Activated CD8-positive, alpha-beta memory T cell treated with anti-CD3 and anti-CD28 coated beads for 48 hours (primary cell): ENCODE measurements at places on chromosomes 5 and 9.

DNA sequence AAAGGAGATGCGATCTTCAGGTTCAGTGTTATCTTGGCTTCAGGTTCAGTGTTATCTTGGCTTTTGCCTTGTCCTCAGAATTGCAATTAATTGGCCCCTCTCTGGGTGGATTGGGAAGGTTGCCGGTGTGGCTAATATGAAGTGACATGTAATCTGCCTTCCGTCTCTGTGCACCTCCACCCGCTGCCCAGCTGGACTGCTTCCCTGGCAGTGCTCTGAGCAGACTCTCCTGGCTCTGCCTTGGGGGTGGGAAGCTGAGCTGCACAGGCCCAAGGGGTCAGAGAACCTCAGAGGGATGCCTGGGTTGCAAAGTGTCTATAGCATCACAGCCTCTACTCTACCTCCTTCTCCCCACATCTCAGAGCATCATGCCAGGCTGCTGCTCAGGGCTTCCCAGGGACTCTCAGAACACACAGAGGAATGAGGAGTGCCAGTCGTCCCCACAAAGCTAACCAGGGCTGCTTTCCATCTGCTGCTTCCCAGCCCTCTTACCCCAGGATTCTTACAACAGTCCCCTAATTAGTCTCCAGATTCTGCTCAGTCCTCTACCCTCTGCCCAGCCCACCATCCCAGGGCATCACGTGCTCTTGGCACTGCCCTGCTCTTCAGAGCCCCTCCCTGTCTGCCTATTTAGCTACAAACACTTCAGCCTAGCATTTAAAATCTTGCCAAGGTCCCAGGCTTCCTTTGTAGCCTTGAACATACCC, 54.4 kb upstream of the AFAP1L1 start:
- no peak for DNase-seq

- DNase-seq, result no peak
These were observed 4.7 kb downstream of the ABCA1 start for GRCh38 chr9:104923289-104923688.

- DNase-seq, result no peak
These were observed 179.6 kb downstream of the LURAP1L start for GRCh38 chr9:12954441-12954840.

GRCh38 chr9:26800322-26800721, 92.3 kb downstream of the CAAP1 start:
- DNase-seq, result no peak

DNA sequence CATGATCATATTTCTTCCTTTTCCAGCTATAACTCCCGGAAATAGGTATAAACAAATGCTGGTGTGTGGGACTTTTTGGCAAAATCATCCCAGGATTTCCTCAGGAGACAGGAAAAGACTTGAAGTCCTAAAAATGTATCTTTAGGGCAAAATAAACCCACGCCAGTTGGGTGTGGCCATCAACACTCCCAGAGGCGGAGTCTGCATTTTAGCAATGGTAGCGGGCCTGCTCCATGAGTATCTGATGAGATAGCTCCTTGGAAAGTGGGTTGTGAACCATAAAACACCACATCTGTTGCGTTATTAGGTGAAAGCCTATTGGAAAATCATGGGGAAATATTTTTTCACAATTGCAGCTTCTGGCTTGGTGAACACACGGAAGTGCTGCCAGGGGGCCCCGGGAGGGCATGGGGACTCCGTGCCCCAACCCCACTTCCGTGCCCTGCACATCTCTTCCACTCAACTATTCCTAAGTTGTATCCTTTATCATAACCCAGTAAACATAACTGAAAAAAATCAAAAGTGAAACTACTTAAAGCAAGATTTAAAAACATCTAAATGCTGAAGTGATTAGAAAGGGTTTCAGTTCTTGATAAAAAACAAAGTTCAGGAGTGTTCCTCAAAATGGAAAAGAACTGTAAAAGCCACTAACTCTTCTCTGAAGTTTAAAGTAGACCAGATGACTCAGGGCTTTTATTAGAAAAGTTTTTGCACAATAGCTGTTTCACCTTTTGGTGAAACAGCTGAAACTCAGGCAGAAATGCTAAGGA, 111.2 kb downstream of the LRRC70 start:
- DNase-seq, result no peak

GRCh38 chr5:159782995-159783300, 133.3 kb upstream of the ADRA1B start:
- DNase-seq, result no peak

DNA sequence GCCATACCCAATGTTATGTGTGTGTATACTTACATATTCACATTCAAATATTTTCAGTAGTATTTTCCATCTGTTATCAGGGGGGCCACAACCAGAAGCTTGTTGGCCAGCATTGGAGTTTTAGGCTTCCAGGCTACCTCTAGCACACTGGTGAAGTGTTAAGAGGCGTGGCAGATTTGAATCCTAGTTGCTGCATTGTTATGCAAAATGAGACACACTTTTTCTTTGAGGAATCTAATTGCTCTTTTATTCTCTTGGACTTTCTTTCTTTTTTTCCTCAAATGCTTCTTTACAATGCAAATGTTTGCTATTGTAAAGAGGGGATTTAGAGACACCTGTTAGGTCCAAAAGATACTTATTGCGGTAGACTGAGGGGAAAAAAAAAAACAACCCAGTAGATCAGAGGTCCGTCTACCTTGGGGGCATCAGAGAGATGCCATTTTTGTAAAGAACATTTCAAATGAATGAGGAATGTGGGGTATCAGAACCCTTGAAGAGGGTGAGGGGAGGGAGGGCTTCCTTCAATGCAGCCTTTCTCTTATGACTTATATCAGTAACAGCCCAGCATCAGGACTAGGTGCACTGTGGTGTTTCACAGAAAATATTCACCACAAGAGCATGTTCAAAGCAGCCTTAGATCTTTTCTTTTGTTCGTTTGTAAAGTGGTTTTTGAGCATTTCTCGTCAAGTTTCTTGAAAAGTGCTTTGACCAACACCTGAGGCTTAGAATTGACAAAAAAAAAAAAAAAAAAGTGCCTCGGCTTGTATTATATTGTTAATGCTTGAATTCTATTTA, 3.8 kb downstream of the SMARCA2 start:
- no peak for DNase-seq

DNA sequence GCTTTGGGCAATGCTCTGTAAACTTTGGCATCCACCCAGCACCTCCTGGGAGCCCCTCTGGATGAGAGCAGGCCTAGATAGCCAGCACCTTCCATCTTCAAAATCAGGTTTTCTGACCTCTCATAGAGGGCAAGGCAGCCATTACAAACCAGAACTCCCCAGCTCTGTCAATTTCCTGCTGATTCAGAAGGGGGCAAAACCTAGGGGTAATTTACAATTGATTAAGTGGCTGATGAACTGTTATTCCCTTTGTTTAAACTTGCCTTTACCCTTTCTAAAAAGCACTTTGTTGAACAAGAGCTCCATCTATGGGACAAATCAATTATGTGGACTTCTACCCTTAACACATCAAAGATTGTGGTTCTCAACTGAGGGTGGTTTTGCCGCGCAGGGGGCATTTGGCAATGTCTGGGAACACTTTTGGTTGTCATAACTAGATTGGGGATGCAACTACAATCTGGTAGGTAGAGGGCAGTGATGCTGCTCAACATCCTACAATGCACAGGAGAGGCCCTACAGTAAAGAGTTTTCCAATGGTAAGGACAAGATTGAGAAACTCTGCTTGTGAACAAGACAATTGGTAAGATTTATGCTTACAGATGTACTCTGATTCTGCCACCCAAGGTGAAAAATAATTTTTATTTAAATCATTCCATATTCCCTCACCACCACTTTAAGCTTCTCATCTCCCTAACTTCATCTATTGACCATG, 184.1 kb downstream of the MARCHF11 start:
- no peak for DNase-seq

DNA sequence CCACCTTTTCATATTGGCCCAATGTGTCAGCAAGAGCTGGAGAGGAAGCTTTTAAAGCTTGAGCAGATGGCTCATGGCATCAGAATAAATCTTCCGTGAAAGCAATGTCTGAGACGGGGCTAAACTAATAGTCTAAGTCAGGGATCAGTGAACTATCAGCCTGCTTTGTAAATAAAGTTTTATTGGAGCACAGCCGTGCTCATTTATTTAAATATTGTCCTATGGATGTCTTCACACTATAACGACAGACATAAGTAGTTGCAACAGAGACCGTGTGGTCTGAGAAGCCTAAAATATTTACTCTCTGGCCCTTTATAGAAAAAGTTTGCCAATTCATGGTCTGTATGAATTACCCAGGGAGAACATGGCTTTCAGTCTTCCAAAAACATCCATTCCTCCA, 85.6 kb upstream of the SLC44A1 start:
- no peak for DNase-seq

GRCh38 chr5:115295777-115296123, 704 bp downstream of the CCDC112 start:
- DNase-seq, result no peak

- DNase-seq, result no peak
These were observed 920.5 kb downstream of the TLE4 start for GRCh38 chr9:80492221-80492620.

GRCh38 chr9:86846656-86847055, 100.7 kb downstream of the GAS1 start:
- DNase-seq, result no peak

DNA sequence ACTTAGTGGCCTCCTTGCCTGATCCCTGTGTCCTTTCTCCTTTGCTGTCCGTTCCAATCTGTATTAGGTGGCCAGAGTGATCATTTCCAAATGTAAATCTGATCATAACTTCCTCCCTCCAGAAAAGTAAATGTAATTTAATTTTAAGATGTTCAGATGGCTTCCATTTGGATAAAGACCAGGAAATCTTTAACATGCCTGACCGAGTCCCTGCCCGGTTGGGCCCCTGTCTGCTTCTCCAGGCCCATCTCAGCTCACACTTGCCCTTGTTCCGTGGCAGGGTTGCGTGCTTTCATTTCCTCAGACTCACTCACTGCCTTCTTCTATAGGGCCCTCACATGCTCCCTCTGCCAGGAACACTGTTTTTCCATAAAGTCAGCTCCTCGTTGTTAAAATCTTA, 7.6 kb downstream of the MAP3K1 start:
- DNase-seq, result no peak

DNA sequence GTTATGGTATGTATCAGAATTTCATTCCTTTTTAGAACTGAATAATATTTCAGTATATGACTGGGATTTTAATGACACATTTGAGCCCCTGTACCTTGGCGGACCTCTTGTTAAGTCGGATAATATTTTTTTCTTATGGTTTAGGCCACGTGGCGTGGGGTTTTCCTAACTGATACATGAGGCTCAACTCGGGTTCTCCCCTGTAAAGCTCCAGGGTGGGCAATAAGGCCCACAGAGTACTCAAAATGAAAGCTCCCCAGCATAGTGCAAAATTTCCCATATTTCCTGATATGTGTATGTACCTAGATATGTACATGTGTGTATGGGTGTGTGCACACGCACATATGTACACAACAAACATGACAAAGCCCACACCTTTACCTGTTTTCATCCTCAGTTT, 24.5 kb downstream of the TICAM2 start:
- no peak for DNase-seq

DNA sequence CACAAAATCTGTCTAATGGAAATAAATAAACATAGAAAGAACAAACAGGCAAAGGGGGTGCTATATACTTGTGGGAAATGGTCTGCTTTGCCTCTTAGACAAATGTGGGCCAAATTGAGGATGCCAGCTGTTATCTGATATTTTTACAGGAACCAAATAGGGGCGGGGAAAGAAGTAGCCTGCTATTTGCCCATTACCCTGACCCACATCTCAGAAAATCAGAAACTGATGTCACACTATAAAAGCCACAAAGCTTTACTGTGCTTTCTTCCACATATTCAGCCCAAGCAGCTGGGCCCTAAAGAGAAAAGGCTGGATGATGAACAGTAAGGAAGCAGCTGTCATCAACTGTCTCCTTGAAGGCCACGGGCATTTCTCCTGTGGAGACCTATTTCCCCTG, 97.3 kb downstream of the ELAVL2 start:
- no peak for DNase-seq

DNA sequence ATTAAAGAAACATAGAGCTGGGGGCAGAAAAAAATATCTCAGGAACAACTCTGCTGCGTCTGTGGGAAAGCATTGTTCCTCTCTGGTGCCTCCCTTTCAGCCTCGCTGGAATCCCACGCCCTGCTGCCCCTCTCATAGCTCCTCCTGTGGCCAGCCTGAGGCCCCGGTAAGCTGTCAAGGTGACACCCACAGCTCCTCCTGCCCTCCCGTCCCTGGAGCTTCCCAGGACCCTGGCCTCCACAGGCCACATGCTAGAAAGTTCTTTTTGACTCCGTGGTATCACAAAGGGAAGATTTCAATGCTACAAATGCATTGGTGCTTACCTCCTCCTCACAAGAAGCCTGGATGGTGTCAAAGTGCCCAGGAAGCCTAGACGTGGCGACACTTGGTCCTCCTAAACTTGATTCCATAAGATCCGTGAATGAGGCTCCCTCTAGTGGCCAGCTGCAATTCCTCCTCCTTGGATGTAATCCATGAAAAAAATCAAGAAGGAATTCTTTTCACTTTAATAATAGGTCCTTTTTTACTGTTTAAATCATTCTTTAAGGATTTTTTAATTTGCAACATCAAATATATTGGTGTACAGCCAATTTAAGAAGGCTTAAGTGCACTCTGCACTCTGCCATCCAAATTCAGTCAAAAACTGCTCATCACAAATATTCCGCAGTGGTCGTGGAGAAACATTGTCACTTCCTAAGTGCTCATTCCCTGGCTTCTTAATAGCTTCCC, 104.9 kb downstream of the CFAP90 start:
- peak; percentile 26 for DNase-seq

GRCh38 chr5:57696825-57697570, 214.4 kb upstream of the ACTBL2 start:
- no peak for DNase-seq

GRCh38 chr5:150043657-150044328, 42.6 kb downstream of the CSF1R start:
- DNase-seq, result no peak

- no peak for DNase-seq
These were observed 611 bp downstream of the EXOSC3 start for GRCh38 chr9:37784291-37784615.

DNA sequence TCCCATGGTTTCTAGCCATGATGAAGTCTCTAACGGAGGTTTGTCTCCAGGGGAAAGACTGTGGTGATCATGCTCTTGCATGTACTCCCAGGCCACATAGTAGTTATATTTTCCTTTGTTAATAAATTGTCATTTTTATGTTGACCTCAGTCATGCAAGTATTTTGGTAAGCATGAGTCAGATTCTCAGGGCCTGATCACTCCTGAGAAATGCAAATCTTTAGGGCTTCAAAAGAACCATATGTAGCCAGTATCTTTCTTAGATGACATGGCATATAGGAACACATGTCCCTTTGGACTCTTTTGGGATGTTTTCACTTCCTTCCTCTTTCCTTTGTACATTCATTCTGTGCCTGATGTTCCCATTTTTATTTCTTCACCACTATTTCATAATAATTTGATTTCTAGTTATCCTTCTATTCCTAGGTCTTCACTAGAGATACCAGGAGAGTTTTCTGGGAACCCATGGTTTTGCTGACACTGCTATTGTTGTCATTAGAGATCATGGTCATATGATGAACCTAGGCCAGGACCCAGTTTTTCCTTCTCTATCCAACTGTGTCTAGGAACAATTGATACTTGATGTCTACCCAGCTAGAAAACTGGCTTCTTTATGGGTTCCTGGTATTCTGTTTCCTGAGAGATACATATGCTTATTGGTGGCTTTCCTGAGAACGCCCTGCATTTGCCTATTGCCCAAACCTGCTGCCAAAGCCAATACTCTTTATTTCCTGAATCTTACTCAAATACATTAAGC, 248.1 kb upstream of the NREP start:
- DNase-seq, result no peak

- no peak for DNase-seq
These were observed 128.8 kb downstream of the OLFM1 start for GRCh38 chr9:135216236-135216635.

GRCh38 chr5:62256161-62257019, 49.6 kb upstream of the KIF2A start:
- DNase-seq, result no peak

- DNase-seq, result no peak
These were observed 5.3 kb downstream of the FGF18 start for GRCh38 chr5:171424726-171425125.
